ENCODE measurements at places on chromosomes 12 and 14.
A peak's percentile ranks its signal among the peaks of the same experiment; 100 is the strongest.

DNA sequence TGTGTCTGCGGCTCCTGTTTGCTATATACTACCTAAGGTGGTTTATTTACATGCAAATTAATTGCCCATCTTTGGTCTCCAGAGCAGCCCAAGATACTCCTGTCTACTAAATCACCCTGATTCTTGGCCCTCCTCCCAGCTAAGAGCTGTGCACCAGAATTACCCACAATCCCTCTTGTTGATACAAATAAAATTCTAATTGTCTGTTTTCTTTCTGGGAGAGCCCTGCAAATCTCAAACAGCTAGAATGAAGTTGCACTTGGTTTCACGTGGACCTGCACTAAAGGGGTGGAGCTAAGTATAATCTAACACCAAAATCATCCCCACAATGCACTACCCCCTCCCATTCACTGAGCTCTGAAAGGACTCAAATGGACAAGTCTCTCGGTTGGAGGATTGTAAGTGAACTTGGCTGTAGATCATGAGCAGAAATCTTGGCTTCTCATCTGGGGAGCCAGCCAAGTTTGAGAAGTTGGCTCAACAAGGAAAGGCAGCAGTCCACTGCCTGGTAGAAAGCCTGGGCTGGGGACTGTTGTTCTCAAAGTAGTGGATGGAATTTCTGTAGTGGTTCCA lies 6.6 kb downstream of the MAX start:
- DNase-seq: no peak

GRCh38 chr14:101736585-101736984 lies 24.9 kb upstream of the PPP2R5C start:
- DNase-seq: no peak

DNA sequence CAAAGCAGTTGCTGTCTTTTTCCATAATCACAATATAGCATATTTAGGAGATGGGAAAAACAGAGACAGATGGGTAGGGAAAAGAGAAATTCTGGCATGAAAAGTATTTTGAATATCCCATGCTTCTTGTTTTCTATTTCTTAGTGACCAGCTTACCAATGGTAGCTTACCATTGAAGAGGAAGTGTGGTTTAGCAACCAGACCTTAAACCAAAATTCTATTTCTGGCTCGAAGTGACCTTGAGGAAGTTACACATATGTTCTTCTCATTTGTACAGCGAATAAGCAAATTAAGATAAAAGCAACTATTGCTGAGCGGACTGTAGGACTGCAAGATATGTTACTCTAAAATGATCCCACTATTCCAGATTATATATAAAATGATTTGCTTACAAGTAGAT lies 82.9 kb downstream of the FGD4 start:
- DNase-seq: peak; percentile 86

DNA sequence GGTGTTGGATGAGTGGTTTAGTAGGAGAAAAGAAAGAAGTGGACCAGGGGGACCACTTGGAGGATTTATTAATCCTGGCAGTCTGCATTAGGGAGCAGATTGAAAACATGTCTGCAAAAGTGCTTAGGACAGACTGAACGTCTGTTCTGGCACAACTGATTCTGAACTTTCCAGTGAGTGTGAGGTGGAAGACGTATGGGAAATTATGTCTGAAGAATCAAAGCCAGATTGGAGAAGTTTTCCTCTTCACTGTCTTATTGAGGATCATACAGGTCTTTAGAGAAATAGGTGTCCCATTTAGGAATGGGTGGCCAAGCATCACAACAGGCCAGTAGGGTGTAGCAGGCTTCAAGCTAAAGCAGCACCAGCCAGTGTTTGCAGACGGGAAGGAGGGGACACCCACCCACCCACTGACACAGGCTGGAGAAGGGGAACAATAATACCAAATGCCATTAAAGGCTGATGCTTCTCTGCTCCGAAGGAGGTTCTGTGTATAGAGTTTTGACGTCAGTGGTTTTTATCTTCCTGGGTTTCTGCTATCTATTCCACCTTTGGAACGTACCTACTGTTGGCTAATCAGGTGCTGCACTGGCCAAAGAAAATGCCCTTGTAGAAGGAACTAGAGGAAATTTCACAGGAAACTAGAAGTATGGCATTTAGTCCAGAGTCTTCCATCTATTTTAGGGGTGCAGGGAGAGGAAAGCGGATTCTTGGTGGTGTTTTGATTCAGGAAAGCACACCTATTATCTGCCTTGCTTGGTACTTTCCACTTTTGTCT lies 1.8 kb downstream of the SRRM4 start:
- DNase-seq: no peak

GRCh38 chr14:103686831-103687485 lies 28.3 kb downstream of the XRCC3 start:
- DNase-seq: no peak

GRCh38 chr14:54796961-54797360 lies 105.7 kb downstream of the GCH1 start:
- DNase-seq: no peak
